ENCODE measurements at places on chromosomes 16 and 17.

DNA sequence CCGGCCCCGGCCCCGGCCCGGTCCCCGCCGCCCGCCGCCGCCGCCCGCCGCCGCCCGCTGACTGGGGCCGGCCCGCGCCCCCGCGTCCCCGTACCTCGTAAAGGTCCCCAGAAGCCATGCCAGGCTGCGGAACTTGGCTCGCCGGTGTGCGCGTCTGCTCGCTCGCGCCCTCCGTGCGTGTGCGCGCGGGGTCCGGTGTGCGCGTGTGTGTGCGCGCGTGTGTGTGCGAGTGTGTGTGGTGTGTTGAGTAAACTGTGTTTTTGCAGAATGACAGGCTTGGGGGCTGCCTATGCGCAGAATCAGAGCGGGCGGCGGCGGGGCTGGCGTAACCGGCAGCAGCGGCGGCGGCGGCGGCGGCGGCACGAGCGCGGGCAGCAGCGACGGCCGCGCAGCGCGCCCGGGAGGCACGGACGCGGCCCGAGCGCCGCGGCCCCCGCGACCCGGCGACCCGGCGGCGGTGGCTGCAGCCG, 307 bp downstream of the CDYL2 start:
- no peak for DNase-seq

- DNase-seq = no peak
These were observed 42.9 kb downstream of the CCDC42 start for GRCh38 chr17:8701754-8702153.

DNA sequence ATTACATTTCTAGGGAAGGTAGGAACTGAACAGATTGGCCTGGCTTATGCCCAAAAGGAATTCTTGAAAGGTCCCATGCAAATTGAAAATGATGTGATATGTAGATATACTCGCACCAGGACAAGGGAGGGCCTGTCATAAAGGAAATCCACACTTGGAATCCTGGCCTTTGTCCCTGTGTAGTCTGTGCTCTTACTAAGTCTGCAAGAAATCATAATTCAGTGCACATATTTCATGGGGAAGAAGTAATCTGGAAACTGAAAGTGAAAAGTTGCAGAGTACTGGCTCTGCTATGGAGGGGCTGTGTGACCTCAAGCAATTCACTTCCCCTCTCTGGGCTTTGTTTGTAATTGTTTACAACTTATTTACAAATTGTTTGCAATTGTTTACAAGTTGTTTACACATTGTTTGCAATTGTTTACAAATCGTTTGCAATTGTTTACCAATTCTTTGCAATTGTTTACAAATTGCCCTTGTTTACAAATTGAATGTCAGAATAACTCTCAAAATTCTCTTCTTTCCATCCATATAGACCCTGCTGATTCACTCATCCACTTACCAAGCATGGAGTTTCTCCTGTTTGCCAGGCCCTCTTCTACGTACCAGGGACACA, 12.9 kb downstream of the SCNN1G start:
- no peak for DNase-seq

DNA sequence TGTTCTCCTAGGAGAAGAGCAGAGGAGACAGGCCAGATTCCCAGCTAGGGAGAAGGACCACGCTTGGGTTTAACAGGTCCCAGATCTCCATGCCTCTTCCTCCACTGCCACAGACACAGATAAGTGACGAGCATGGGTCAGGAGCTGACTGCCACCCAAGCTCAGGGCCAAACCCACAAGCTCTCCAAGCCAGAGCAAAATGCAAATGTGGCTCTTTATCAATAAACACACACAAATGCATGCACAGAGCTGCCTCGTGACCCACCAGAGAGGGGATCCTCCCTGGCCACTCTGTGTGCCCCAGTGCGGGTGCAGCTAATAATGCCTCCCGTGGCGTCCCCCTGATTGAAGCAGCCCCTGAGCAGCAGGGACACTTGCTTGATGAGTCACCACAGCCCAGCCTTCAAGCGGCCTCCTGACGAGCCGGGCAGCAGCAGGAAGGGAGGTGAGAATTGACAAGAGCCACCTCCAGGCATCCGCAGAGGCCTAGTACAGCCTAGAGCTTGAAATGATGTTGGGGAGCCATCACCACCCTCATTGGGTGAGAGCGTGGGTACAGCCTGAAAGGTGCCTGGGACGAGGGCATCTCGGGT, 143.9 kb downstream of the CCDC182 start:
- DNase-seq = no peak

DNA sequence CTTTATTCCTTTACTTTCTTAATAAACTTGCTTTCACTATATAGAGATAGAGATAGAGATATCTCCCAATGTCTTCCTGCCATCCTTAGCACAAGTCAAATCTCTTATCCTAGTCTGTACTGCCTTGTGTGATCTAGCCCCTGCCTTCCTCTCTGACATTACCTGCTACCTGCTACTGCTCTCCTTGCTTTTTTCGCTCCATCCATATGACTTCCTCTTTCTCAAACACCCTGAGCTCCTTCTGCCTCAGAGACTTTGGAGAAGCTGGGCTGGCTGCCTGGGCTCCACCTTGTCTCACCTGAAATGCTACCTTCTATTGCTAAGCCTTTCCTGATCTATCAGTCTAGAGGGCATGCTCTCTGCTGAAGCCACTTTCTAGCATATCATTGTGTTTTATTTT, 24.7 kb upstream of the WSB1 start:
- DNase-seq = no peak

- DNase-seq = no peak
These were observed 31.5 kb upstream of the B4GALNT2 start for GRCh38 chr17:49101054-49101534.

DNA sequence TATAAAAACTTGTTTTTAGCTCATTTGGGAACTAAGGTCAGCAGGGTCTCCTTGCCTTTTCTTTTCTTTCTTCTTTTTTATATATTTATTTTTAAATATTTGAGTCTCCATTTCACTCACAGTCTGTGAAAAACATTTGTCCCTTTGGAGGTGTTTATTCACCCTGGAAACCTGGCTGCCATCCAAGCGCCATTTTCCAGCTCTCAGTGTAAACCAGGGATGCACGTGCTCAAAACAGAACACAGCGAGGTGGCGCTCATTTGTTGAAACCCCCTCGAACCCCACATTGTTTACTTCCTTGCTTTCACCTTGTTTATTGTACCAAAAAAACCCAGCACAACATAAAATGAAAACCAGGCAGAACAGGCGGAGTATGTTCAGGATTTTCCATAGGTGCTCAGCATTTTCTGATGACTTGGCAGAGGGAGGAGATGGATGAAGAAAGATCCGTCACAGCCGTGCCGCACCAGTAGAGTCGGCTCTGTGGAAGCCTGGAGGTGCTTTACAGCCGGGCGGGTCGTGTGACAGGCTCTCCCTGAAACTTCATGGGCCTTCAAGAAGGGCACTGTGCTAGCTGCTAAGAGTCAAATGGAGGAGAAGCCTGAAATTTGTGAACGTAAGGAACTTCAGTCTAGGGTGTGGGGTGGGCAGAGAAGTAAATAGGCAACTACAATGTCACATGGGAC, 284.4 kb downstream of the FOXL1 start:
- no peak for DNase-seq

- DNase-seq = no peak
These were observed 276.2 kb upstream of the IRX5 start for GRCh38 chr16:54654429-54654828.

DNA sequence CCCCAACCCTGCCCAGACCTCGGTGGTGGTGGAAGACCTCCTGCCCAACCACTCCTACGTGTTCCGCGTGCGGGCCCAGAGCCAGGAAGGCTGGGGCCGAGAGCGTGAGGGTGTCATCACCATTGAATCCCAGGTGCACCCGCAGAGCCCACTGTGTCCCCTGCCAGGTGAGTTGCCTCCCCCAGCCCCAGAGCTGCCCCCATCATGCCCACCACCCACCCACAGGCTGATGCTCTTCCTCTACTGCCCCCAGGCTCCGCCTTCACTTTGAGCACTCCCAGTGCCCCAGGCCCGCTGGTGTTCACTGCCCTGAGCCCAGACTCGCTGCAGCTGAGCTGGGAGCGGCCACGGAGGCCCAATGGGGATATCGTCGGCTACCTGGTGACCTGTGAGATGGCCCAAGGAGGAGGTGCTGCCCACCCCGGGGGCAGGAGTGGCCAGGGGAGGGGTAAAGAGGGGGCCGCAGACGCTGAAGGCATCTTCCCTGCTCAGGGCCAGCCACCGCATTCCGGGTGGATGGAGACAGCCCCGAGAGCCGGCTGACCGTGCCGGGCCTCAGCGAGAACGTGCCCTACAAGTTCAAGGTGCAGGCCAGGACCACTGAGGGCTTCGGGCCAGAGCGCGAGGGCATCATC, 8.4 kb downstream of the GALK1 start:
- DNase-seq = no peak

- no peak for DNase-seq
These were observed 204.8 kb downstream of the FTO start for GRCh38 chr16:53908731-53909130.

GRCh38 chr16:85422196-85422631, 190.9 kb upstream of the GSE1 start:
- no peak for DNase-seq

- DNase-seq = no peak
These were observed 5.5 kb downstream of the PPP1R9B start for GRCh38 chr17:50144845-50145531.

DNA sequence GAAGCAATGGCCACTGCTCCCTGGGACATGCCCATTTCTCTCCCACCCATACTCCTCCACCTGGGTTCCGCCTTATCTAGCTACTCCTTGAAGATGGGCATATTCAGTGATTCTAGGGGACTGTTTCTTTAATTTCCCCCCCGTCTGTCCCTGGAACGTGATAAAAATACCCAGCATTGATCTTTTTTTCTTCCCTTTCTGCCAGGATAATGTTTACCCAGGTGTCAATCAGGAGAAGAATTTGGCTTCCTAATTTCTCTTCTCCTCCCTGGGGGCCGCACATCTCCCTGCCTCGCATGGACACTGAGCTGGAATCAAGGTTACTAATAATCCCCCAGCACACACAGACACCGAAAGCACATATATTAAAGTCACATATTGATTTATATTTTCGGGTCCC, 35.2 kb downstream of the DCAKD start:
- DNase-seq = no peak

DNA sequence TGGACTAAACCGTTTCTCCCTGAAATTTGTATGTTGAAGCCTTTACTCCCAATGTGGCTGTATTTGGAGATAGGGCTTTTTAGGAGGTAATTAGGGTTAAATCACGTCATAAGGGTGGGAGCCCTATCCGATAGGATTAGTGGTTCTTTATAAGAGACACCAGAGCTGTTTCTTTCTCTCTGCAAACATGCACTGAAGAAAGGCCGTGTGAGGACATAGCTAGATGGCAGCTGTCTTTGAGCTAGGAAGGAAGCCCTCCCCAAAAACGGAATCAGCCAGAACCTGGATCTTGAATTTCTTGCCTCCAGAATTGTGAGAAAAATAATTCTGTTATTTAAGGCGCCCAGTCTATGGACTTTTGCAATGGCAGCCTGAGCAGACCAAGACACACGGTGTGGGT, 14.1 kb downstream of the ODF4 start:
- DNase-seq = no peak

DNA sequence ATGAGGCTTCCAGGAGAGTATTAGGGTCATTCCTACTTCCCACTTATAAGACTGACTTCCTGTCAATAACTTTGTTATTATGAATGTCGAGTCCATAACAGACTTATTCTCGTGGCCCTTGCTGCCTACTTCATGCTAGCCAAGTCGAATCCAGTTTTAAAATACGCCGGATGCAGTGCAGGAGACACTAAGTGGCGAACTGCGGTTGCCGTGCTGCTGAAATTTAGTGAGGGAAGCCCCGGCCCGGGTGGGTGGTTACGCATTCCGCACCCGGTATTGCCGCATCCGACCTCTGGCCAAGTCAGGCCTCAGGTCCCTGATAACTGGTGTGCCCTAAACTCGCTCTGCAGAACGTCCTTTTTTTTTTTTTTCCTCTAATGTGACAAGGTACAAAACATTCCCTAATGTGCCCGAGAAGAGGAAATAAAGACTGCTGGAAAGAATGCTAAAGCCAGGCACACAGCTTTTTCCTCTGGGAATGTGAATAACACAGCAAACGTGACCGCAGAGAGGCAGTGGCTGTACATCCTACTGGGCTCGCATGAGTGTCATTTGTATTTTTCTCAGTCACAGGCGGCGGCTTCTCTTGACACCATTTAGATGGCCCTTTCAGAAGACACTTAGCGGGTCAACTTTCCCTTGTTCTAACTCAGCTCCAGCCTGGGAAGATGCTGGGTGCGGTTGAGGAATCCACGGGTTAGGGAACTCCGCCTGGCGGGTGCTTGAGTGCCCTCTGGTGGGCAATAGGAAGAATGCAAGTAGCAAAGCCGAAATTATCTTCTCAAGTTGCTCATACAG, 7.1 kb upstream of the AKTIP start:
- DNase-seq = no peak

DNA sequence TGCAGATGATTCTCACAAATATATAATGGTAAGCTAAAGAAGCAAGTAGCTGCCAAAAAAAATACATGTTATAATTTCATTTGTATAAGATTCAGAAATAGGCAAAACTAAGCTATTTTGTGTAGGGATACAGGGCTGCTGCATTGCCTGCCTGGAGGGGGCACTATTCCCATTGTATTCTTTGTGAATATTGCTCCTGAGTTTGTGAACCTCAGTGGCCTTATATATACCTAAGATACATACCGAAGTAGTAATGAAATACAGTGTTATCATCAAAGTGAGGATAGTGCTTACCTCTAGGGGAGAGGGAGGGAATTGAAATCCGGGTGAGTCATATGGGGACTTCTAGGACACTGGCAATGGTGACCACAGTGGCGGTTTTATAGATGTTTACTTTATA, 53.5 kb downstream of the C17orf58 start:
- DNase-seq = no peak

DNA sequence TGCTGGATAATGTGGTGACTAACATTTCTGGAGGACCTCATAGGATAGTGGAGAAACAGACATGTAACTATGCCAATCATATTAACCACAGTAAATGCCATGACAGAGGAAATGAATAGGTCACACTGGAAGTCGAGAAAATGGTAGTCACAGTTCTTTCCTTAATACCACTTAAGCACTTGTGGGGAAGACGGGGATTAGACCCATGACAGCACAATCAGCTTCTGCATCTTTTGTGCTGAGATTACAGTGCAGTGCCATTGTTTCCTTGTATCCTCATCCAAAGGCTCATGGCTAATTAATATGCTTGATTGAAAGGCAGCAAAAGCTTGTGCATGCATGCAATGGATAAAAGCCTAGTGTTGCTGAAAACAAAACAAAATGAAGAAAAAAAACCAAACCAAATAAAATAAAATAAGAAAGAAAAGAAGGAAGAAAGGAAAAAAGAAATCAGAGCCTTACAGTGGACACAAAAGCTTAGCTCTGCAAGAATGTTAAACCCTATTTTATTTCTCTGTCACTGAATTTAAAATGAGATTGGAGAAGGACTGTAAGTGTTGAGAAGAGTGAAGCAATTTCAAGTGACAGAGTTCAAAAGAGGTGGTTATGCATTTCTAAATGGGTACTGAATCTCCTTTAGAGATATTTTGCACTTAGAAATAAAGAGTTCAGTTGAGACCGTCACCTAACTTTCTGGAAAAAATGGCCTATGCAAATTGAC, 1011.9 kb downstream of the CDH8 start:
- DNase-seq = no peak

GRCh38 chr17:75749545-75750389, 15.2 kb downstream of the GALK1 start:
- DNase-seq = no peak
